BJ (cell line): ENCODE measurements at places on chromosomes 13 and 19.
A peak's percentile ranks its signal among the peaks of the same experiment; 100 is the strongest.

GRCh38 chr19:46954993-46955812 lies 64.4 kb upstream of the NPAS1 start:
- no peak for DNase-seq

DNA sequence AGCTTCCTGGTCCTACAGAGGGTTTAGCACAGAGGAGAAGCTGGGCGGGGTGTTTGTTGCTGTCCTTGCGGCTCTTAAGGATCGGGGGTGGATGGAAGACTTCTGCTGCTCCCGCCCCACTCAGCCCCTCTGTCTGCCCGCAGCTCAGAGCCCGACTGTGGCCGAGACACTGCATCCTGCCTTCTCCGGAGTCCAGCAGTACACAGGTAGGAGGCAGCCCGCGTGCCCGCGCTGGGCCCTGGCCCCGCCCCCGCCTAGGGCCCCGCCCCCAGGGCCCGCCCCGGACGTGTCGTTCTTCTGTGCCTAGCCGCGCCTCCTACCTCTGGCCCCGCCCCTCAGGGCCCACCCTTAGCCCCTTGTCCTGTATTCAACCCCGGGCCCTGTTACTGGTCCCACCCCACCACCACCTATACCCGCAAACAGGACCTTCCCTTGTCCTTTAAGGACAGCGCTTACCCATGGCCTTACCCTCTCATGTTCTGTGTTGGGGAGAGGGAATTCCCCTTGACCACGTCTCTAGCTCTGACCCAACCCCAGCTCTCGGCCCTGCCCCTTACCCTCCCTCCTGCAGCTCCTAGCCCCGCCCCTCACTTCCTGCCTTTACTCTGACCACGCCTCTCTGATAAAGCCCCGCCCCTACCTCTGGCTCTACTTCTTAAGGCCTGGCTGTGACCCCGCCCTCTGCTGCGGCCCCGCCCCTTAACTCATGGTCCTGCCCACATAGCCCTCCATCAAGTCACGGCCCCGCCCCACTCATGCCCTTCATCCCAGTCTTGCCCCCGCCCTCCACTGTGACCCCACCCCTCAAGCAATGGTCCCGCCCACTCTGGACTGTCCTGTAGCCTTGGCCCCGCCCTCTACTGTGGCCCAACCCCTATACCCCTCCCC lies 60.5 kb downstream of the CELF5 start:
- DNase-seq = no peak

- DNase-seq = no peak
Observed at GRCh38 chr19:19214159-19214490, 2.4 kb downstream of the NCAN start.

- no peak for DNase-seq
Observed at GRCh38 chr13:23563085-23563845, 6.9 kb upstream of the TNFRSF19 start.

- DNase-seq = no peak
Observed at GRCh38 chr19:8655340-8655709, 24.9 kb downstream of the NFILZ start.

DNA sequence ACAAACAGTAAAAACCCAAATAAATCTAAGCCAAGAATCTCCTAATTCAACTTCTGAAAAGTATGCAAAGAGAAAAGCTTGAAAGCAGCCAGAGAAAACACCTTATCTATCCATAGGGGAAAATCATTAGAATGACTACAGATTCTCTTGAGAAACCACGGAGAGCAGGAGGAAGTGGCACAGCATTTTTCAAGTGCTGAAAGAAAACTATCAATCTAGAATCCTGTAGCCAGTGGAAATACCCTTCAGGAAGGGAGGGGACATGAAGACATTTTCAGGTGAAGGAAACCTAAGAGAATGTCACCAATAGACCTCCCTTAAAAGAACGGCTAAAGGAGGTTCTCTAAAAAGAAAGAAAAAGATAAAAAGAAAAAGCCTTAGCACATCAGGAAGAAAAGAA lies 66.2 kb upstream of the XPO4 start:
- DNase-seq = no peak

DNA sequence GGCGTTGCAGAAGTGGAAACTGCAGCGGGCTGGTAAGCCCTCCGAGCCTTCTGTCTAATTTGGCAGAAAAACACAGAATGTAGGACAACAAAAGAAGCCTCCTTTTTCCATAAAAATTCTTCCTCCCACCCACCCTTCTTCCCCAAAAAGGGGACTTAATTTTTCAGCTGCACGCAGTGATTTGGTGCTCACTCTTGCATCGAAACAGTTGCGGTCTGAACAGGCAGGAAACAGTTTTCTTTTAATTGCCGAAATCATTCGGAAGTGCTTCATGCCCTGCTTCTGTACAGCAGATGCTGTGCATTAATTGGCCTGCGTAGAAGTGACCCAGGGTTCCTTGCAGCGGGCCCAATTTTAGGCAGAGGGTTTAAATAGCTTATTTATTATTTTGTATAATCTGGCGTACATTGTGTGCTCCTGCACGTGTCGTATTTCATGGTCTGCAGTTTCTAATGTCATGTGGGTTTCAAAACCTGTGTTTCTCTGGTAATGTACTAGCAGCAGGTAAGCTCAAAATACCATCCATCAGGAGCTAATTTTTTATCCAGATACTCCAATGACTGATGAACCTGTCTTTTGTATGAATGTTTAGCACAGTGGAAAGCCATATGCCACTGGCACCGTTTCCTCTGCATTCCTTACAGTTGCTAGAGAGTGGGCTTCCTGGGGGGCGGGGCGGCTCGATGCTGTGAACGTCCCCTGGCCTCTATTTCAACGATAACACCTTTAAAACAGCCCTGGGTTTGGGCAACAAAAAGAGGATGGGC lies 66.6 kb downstream of the GGACT start:
- no peak for DNase-seq

- DNase-seq = no peak
Observed at GRCh38 chr13:41411060-41411459, 46.3 kb upstream of the RGCC start.

DNA sequence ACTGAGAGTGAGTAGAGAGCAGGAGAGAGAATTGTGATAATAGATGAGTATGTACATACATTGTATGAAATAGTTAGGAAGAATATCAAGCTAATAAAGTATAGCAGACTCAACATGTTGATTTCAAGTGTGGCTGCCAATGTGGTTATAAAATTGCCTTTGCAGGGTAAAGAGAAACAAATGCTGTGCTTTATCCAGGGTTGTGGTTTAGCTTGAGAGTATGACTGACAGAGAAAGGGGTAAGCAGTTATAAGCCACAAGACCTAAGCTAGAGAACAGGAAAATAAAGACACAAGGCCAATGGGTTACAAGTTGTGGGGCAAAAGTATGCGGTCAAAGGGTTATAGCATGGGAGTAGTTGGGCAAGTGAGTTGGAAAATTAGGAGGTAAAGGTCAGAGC lies 1217.5 kb downstream of the DIAPH3 start:
- DNase-seq = no peak

- DNase-seq = no peak
Observed at GRCh38 chr13:88074794-88075510, 403.8 kb downstream of the SLITRK5 start.

- no peak for DNase-seq
Observed at GRCh38 chr19:46497773-46498172, 2.1 kb upstream of the PNMA8B start.

DNA sequence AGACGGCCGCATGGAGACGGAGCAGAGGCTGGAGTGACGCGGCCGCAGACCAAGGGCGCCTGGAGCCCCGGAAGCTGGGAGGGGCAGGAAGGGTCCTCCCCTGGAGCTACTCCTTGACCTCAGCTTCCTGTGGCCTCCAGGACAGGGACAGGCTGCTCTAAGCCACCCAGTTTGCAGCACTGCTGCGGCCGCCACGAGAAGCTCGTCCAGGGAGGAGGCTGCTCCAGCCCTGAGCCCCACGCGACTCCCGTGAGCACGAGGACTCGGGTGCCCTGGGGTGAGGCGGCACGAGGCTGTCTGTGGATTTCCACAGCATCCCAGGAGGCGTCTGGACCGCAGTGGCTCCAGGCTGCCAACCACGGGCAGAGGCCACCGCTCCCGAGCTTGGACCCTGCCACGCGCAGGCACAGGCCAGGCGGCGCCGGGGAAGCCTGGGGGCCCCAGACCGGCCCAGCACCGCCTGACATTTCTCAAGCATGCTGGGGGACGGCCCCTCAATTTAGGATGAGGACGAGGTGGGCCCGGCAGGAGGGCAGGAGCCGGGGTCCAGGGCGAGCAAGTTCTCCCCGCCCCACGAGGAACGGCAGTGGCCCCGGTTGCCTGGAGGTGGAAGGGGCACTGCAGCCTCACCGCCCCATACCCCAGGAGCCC lies 10.7 kb downstream of the SBNO2 start:
- DNase-seq = no peak

GRCh38 chr19:37941782-37942515 lies 34.9 kb downstream of the SIPA1L3 start:
- no peak for DNase-seq

GRCh38 chr19:48613024-48613851 lies 1.6 kb downstream of the FAM83E start:
- no peak for DNase-seq

DNA sequence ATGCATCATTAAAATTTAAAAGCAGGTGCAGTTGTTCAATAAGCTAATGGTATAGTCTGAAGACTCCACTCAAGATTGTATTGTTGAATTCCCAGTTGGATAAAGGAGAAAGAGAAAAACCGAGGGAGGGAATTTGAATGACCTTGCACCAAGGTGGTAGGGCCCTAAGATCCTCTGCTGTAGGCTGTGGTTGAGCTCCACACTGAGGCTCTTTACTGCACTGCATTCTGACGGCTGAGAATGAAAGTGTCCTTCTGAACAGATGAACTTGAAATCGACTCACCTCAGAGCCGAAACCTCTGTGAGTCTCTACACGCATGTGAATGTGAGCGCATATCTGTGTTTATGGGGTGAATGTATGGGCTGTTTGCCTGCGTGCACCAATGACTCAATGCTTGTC lies 388.9 kb upstream of the DACH1 start:
- DNase-seq = no peak

- DNase-seq = no peak
Observed at GRCh38 chr19:8466018-8466417, 21.2 kb downstream of the HNRNPM start.

- DNase-seq = no peak
Observed at GRCh38 chr19:44668985-44669764, 2.1 kb upstream of the CEACAM19 start.

- peak; percentile 39 for DNase-seq
Observed at GRCh38 chr19:372306-372890, 27.8 kb upstream of the MIER2 start.

GRCh38 chr13:26929971-26930730 lies 169.6 kb upstream of the GPR12 start:
- DNase-seq = no peak

GRCh38 chr19:39937094-39937720 lies 2.8 kb upstream of the FCGBP start:
- DNase-seq = no peak

GRCh38 chr13:30618186-30618929 lies 638 bp downstream of the USPL1 start:
- DNase-seq = no peak

DNA sequence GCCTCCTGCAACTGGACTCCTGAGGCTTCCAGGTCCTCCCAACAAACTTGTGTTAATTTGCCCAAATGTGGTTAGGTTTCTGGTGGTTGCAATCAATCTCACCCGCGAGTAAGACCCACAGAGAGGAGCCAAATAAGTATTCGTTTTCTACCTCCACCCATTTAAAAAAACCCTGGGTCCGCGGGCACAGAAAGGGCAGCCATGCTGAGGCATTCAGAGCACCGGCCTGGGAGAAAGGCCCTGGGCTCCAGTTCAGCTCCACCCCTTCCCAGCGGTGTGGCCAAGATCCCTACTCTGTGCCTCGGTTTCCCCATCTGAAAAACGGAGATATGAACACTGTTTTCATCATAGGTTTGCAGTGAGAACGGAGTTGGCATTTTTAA lies 56.9 kb downstream of the PEPD start:
- no peak for DNase-seq

GRCh38 chr13:111248822-111249221 lies 71.6 kb upstream of the TEX29 start:
- no peak for DNase-seq

DNA sequence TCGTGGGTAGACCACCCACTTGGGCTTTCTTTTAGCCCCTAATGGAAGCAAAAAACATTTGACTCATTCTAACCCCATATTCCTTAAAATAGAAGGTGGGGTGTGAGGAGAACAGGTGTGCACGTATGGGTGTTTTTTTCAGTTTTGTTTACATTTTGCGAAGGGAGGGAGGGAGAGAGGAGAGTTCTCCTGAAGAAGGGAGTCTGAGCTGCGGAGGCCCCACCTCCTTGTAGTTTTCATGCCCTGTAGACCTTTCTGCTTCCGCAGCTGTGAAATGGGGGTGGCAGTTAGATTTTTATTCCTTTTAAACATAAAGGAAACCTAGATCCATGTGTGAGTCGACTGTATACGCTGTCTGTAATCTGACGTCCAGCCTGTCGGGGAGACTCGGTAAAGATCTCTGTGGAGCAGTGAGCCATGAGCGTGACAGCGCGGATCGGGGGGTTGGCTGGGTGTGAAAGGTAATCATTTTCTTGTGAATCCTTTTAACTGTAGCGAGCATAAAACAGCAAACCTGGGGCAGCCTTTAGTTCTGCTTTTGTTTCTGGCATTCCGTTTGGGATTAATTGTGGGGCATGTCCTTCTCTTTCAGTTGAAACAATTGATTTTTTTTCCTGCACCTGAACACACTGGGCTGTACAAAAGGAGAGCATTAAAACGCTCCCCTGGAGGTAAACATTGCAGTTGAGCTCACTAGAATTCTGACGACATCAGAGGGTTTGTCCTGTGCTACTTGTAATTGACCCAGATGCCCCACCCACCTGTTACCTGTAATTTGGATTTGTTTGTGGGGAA lies 2.3 kb downstream of the UPF1 start:
- no peak for DNase-seq

GRCh38 chr19:47109541-47110375 lies 3.8 kb downstream of the ZC3H4 start:
- DNase-seq = no peak

- no peak for DNase-seq
Observed at GRCh38 chr13:74017301-74018061, 116.7 kb downstream of the KLF12 start.

- DNase-seq = no peak
Observed at GRCh38 chr19:42229855-42230351, 9.8 kb downstream of the ZNF526 start.

DNA sequence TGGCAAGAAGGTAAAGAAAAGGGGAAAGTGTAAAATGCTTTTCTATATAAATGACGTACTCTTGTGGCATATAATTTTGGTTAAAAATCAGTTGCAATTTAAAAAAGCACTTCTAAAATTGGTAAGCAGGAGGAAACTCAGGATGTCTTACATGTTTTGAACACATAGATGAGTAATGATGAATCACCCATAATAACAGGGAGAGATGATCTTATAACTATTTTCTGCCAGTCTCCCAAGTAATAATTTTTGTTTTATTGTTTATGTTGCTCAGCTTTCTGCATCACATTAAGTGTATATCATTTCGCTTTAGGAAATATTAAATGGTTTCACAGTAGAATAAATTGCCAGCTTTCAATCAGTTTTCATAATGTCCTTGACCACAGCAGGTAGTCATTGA lies 1430.7 kb upstream of the PCDH20 start:
- DNase-seq = no peak
